ENCODE measurements at places on chromosomes 4 and X. TPM values are rescaled to one million over a fixed set of nuclear protein-coding genes. Genes with fewer than 3 reads are reported as not detected.

GRCh38 chr4:56681853-56682525, 893 bp upstream of the HOPX start:
- H3K4me1 ChIP-seq = peaks cover 9% of the 10 kb centered on the region
- no peak overlapping the region for H3K4me3 ChIP-seq
- H3K27ac ChIP-seq = no peak overlapping the region
- no peaks in the 10 kb centered on the region for H3K36me3 ChIP-seq
- H3K27me3 ChIP-seq = no peaks in the 10 kb centered on the region
- no peak for DNase-seq

The LRCH2 gene
- polyA plus RNA-seq = not detected

DNA sequence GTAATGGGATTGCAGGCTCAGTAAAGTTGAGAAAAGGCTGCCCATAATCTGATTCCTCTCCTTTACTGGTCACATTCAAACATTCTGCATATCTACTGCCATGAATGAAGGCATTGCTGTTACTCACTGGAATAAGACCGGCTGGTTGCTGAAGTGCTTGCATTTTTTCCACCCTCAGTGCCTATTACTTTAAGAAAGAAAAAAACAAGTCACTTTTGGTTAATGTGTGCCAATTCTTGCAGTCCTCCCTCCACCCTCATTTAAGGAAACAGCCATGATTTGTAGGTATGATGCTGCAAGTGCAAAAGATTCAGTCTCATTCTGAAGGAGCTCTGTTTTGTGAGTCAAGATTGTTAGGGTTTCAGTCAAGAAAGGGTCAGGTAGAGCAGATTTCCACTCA, 94.9 kb downstream of the EMCN start:
- no peaks in the 10 kb centered on the region for H3K4me1 ChIP-seq
- H3K36me3 ChIP-seq = no peaks in the 10 kb centered on the region
- H3K27ac ChIP-seq = no peak overlapping the region
- no peak overlapping the region for H3K4me3 ChIP-seq
- DNase-seq = no peak

DNA sequence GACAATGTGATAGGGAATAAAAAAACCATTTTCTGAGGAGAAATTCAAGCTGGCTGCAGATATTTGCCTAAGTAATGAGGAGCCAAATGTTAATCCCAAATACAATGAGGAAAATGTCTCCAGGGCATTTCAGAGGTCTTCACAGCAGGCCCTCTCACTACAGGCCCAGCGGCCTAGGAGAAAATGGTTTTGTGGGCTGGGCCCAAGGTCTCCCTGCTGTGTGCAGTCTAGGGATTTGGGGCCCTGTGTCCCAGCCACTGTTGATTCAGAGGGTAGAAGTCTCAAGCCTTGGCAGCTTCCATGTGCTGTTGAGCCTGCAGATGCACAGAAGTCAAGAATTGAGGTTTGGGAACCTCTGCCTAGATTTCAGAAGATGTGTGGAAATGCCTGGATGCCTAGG, 778.7 kb downstream of the CENPC start:
- no peak overlapping the region for H3K4me3 ChIP-seq
- no peak overlapping the region for H3K27ac ChIP-seq
- H3K4me1 ChIP-seq = no peaks in the 10 kb centered on the region
- DNase-seq = no peak
- no peaks in the 10 kb centered on the region for H3K36me3 ChIP-seq

- no peak overlapping the region for H3K27ac ChIP-seq
- H3K36me3 ChIP-seq = no peaks in the 10 kb centered on the region
- no peak for DNase-seq
Observed at GRCh38 chr4:7207628-7208231, 15.4 kb downstream of the SORCS2 start.

The CLIC2 gene
- polyA plus RNA-seq = 0.18 TPM

GRCh38 chrX:41518127-41518840, 71.1 kb downstream of the NYX start:
- H3K4me1 ChIP-seq = peaks cover 14% of the 10 kb centered on the region
- no peak for DNase-seq
- no peak overlapping the region for H3K4me3 ChIP-seq
- no peaks in the 10 kb centered on the region for H3K27me3 ChIP-seq

DNA sequence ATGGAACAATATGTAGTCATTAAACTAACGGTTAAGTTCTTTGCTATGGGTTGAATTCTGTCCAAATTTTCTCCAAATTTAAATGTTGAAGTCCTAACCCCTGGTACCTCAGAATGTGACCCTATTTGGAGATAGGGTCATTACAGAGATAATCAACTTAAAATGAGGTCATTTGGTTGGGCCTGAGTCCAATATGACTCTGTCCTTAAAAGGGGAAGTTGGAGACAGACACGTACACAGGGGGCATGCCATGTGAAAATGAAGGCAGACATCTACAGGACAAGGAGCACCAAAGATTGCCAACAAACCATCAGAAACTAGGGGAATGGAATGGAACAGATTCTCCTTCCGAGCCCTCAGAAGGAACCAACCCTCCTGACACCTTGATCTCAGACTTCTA, 492.0 kb upstream of the FTHL17 start:
- DNase-seq = no peak
- H3K4me1 ChIP-seq = no peaks in the 10 kb centered on the region
- H3K27me3 ChIP-seq = no peaks in the 10 kb centered on the region
- H3K4me3 ChIP-seq = no peak overlapping the region

GRCh38 chr4:92198711-92199110, 105.1 kb upstream of the GRID2 start:
- H3K36me3 ChIP-seq = no peaks in the 10 kb centered on the region
- H3K27me3 ChIP-seq = no peaks in the 10 kb centered on the region
- H3K27ac ChIP-seq = no peak overlapping the region
- H3K4me1 ChIP-seq = no peaks in the 10 kb centered on the region
- H3K4me3 ChIP-seq = no peak overlapping the region

DNA sequence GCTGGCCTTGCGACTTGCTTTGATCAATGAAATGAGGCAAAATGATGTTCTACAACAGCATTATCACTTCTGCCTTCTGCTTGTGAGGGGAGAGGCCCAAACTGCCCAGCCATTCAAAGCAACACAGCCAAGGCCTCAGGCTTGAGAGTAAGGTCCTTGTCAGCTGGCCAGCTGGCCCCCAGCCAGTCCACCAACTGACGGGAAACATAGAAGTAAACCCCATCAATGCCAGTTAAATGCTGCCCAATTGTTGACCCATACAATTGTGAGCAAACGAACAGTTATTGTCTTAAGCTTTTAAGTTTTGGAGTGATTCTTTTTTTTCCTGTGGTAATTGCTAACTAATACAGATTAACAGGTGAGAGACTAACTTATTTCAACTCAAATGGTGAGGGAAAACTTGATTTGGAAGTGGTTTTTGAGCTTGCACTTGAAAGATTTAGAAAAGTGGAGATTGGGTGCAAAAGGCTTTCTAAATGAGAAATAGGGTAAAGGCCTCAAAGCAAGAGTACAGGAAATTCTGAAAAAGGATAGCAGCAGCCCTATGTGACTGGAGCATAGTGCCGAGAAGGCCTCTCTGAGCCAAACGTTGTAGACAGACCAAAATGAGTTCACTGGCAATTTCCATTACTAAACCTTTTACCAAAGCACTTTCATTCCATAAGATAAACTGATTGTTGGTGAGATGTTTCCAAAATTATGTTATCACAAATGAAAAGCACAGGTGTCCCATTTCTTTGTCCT, 66.9 kb downstream of the ARHGEF38 start:
- no peak for DNase-seq
- no peaks in the 10 kb centered on the region for H3K27me3 ChIP-seq
- H3K4me3 ChIP-seq = no peak overlapping the region
- no peaks in the 10 kb centered on the region for H3K36me3 ChIP-seq
- no peaks in the 10 kb centered on the region for H3K4me1 ChIP-seq

The IL1RAPL1 gene
- not detected for polyA plus RNA-seq

GRCh38 chr4:166808380-166808779, 425.9 kb downstream of the SPOCK3 start:
- H3K27ac ChIP-seq = no peak overlapping the region
- no peak for DNase-seq
- no peaks in the 10 kb centered on the region for H3K36me3 ChIP-seq
- H3K4me3 ChIP-seq = no peak overlapping the region

- no peak for DNase-seq
- no peak overlapping the region for H3K27ac ChIP-seq
Observed at GRCh38 chr4:87235020-87235671, 14.7 kb upstream of the KLHL8 start.
